Skin of body (tissue), 3 donors: ENCODE measurements at places on chromosomes 4 and X. TPM values are rescaled to one million over a fixed set of nuclear protein-coding genes. Genes with fewer than 3 reads are reported as not detected.
A peak's percentile ranks its signal among the peaks of the same experiment; 100 is the strongest.

RP2 gene
- total RNA-seq: 19.1 TPM

- DNase-seq: peak; percentile 27
Measured at GRCh38 chrX:65601530-65602220, 65.8 kb upstream of the MSN start.

DNA sequence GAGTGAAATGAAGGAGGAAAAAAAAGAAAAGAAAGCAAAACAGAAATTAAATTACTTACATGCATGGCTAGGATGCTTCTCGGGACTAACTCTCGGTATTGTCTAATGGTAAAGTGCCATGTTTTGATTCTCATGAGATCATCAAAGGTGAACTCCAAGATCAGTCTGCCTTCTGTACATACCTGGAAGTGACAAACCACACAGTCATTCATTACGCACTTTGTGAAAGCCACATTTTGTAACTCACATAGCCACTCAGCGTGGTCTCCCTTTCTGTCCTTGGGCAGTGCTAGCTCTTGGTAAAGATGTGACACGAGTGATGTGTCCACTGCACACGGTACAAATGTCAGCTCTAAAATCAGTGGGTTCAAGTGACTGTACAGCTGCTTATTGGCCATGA lies 309.8 kb downstream of the LDB2 start:
- no peak for DNase-seq

WWC2 gene
- total RNA-seq: 24.0 TPM

DNA sequence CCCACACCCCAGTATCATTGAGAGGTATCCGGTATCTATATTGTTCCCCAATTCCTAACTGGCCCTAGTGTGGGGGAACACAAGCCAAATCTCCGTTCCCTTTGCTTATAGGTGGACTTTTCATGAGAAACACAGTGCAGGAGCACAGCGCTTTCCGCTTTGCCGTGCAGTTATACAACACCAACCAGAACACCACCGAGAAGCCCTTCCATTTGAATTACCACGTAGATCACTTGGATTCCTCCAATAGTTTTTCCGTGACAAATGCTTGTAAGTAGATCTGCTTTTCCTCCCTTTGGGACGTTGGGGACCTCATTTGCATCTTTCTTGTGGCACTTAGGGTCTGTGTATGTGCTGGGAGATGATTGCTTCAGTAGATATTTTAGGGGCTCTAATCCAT lies 1.6 kb downstream of the GRIA3 start:
- peak; percentile 3 for DNase-seq

- DNase-seq: no peak
Measured at GRCh38 chr4:98745366-98745765, 87.0 kb upstream of the TSPAN5 start.

IBSP gene
- total RNA-seq: 0.30 TPM

DNA sequence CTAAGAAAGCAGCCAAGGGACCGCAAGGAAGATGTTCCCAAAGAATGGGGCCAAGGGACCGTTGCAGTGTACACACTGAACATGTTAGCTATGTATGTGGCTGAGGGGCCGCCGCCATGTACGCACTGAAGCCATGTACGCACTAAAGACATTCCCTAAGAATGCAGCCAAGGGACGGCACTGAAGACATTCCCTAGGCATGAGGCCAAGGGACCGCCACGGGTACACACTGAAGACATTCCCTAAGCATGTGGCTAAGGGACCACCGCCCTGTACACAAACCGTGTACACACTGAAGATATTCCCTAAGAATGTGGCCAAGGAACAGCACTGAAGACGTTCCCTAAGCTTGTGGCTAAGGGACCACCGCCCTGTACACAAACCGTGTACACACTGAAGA lies 54.0 kb downstream of the DHRSX start:
- DNase-seq: no peak

- DNase-seq: peak; percentile 59
Measured at GRCh38 chr4:126023896-126024295, 709.1 kb downstream of the FAT4 start.

MGST2 gene
- 27.8 TPM for total RNA-seq

DNA sequence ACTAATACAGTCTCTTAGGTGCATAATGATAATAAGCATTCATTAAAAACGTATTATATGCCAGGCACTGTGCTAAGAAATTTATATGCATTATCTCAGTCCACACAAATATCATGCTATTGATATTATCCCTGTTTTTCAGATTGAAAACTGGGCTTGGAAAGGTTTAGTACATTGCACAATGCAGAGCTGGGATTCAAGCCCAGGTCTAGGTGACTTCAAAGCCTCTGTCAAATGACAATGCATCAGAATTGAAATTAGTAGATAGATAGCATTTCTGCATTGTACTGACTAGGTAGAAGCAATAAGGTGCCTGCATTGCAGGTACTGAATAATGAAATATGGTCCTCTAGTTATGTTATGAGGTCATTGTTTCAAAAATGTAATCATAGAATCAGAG lies 18.2 kb upstream of the SCOC start:
- DNase-seq: no peak

MAGEA2 gene
- total RNA-seq: not detected

TRIM61 gene
- total RNA-seq: 1.2 TPM

GRCh38 chrX:37796805-37797204 lies 16.9 kb downstream of the CYBB start:
- DNase-seq: no peak

DNA sequence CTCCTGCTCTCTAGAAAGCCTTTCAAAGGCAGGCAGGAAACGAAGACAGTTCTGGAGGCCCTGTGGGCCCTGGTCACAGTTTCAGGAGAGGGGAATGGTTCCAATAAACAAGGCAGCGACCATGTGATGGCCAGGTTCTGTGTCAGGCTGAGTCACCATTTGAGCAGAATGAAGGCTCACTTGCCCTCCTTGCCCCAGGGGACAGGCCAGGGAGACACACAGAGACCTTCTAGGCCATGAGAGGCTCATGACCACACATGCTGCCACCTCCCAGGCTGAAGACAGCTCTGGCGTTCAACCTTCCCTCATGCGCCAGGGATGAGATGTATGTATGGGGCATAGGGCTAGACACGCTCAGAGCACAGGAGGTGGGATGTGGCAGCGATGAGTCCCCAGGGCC lies 22.9 kb upstream of the TRIM2 start:
- DNase-seq: no peak

- peak; percentile 20 for DNase-seq
Measured at GRCh38 chr4:153634738-153635353, 49.2 kb upstream of the TLR2 start.

MID1 gene
- total RNA-seq: 21.9 TPM

DNA sequence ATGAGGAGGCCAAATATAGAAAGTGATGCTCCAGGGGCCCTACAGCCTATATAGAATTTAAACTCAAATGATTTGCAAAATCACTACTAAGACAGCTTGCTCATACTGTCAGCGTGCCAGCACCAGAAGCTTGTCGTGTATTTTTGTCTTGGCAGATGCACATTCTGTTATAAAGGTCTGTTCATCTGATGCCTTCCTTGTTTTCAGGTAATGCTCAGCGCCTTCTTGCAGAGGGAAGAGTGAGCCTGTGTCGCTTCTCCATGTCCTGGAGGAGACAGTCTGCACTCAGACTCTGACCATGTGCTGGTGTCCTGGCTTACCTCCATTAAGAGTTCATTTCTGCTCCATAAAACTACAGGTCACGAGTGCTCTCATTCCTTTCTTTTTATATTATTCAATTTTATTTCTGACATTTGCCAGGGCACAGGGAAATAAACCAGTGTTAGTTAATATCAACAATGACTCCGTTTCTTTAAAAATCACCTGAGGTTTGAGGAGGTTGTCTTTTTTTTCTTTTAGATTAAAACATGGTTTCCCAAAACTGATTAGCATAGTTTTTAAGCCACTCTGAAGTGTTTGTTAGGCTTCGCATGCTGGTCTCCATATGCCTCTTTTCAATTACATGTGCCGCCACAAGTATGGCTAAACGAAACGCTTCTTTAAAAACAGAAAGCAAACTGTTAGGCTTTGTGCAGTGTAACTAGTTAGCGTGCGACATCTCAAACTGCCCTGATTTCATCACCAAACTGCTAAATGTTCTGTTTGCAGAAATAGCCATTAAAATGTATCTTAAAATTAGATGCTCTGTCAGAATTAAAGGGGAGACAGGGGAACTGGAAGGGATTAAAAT lies 215.2 kb upstream of the GK2 start:
- peak; percentile 20 for DNase-seq

DNA sequence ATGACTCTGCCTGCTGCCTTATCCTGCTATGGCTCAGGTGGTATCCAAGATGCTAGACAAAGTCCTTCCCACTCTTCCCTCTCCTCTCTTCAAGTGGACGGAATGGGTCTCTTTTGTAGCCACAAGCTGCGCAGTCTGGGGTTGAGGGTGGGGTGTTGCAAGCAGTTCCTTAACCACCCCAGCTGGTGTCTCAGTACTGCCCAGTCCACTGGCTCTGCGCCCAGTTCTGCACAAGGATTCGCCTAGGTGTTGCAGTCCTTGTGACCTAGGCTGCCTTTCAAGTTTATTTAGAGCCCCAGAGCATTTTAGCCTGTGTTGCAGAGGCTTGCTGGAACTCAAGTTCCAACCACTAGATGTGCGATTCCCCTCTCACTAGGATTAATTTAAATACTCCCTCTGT lies 120.7 kb downstream of the NEXMIF start:
- DNase-seq: no peak

DNA sequence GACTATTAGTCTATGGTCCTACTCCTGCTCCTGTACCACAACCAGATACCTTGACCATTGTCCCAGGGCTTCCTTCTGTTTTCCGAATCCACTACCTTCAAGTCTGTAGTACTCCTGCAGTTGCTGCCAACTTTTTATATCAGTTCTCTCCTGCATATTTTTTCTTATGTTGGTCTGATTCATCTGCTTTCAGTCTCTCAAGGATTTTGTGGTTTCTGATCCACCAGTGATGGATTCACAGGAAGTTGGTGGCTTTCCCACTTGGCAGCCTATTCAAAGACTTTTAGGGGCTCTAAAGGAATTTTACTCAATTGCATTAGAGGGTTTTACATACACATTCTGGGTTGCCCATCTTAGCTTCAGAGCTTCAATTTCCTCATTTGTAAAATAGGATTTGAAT lies 23.6 kb downstream of the KIF4A start:
- DNase-seq: no peak

GRCh38 chr4:26491449-26492170 lies 1.3 kb upstream of the CCKAR start:
- DNase-seq: no peak

DCAF4L1 gene
- 0.20 TPM for total RNA-seq

DNA sequence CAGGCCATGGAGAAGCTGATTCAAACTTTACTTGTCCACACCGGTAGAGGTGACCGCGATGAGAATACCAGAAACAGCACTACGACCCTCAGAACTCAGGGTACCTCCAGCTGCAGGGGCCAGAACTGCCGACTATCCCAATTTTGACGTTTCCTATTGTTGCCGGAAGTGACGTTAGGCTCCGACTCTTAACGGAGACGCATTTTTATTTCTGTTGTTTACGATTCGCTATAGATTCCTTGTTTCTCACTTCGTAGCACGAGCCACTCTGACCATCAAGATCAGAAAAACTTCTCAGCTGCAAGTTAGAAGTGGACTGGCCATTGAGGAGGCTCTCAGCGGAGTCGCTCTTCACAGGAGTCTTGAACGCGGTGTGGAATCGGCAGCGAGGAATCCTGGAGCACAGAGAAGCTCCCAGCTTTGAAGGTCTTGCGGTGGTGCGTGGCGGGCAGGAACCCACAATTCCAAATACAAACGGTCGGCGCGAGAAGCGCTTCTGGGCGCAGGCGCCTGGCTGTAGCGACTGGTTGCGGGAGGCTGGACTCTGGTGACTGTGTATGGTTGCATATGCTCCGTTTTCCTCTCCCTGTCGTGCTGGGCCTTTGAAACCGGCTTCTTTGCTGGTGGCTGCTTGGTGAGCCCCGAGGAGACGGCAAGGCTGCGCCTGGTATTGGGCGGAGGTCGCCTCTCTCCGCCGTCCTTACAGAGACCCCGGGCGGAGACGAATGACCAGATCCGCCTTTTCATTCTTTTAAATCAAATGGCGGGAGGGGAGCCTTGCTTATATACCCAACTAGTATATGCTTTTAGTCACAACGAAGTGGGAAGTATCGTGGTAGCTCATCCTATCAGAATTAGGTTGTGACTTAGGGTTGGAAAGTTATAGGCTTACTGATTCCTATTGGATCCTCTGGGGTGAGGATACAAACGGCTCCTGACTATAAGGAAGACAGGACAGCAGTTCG lies at the start of the genes CEP44 and FBXO8:
Gene CEP44, plus strand, starts transcription at position 405 of the 965 bp plus-strand sequence. CDS start 15,211 bp downstream, outside the sequence.
Gene FBXO8, minus strand, starts transcription at position 161 of the 965 bp plus-strand sequence. CDS start 20,575 bp downstream, outside the sequence.
- DNase-seq: peak; percentile 85

GRCh38 chrX:129979207-129979920 lies 3.1 kb upstream of the BCORL1 start:
- no peak for DNase-seq

DNA sequence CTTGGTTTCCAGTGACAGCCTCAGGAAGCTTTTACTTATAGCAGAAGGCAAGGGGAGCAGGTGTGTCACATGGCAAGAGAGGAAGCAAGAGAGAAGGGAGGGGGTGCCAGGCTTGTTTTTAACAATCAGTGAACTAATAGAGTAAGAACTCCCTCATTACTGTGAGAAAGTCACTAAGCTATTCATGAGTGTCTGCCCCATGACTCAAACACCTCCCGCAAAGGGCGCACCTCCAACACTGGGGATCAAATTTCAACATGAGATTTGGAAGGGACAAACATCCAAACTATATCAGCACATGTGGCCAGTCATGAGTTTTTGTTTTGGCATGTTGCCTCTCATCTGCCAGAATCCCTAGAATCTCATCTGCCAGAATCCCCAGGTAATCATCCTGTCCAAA lies 183.5 kb upstream of the C1QTNF7 start:
- DNase-seq: no peak

UGT2B11 gene
- total RNA-seq: not detected

DNA sequence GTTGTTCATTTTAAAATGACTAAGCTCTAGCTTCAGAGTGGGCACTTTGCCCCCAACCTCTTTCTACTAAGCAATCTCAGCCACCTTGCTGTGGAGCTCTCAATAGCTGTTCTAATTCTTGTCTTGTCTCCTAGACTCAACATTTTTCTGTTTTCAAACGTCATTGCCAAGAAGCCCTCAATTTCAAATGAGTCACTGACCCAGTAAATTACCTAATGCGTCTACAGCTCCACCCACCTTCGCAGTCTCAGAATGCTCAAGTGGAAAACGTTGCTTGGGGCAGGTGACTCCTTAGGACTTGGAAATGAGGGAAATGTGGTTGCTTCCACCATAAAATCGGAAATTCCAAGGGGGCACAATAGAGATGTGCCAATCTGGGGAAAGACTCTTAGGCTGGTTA lies 59.0 kb downstream of the ING2 start:
- DNase-seq: no peak

- no peak for DNase-seq
Measured at GRCh38 chr4:46999566-46999965, 6.2 kb upstream of the GABRA4 start.

GRCh38 chr4:37687194-37687562 lies 1.0 kb upstream of the RELL1 start:
- DNase-seq: peak; percentile 54

- DNase-seq: no peak
Measured at GRCh38 chrX:12771445-12772069, 19.7 kb upstream of the PRPS2 start.

DNA sequence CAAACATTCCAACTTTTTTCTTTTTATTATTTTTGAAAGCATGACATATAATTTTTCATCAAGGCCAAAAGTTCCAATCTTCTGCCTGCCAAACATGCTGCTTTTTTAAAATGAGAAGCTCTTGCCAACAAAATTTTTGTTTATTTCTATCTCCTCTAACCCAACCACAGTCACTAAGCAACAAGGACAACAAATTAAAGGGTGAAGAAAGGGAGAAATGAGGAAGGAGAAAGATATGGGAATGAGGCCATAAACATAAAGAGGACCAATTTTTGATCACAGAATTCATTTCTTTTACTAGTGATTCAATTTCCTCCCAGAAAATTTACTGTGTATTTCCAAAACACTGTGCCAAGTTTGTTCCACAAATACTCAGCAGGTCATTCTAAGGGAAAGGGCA lies 537.0 kb upstream of the DIAPH2 start:
- peak; percentile 49 for DNase-seq
